ENCODE measurements at places on chromosomes 12 and 14. TPM values are rescaled to one million over a fixed set of nuclear protein-coding genes. Genes with fewer than 3 reads are reported as not detected.
A peak's percentile ranks its signal among the peaks of the same experiment; 100 is the strongest.

DNA sequence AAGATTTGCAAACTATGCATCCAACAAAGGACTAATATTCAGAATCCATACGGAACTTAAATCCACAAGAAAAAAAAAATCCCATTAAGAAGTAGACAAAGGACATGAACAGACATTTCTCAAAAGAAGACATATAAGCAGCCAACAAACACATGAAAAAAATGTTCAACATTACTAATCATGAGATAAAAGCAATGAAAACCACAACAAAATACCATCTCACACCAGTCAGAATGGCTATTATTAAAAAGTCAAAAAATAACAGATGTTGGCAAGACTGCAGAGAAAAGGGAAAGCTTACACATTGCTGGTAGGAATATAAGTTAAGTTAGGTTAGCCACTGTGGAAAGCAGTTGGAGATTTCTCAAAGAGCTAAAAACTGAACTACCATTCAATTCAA, 16.2 kb downstream of the CDK17 start:
- no peaks in the 10 kb centered on the region for H3K27me3 ChIP-seq
- no peak overlapping the region for H3K4me3 ChIP-seq
- DNase-seq, result no peak

The PROX2 gene
- not detected for polyA plus RNA-seq

DNA sequence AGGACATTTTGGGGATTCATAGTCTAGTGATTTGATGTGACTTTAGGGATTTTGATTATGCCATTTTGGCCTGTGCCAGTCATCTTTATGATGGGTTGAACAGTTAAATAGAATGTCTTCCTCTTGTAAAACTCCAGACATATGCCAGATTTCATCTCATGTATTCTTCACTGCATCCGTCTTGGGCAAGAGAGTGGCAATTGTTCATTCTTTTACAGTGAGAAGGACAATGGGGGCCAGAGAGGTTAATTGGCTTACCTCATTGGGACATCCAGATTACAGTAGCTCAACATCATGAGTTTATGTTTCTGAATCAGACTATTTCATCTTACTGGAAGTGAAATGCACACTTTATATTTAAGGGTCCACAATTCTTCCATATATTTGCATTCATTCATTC, 108.2 kb upstream of the SLC38A2 start:
- H3K4me1 ChIP-seq, result peaks cover 40% of the 10 kb centered on the region
- no peaks in the 10 kb centered on the region for H3K27me3 ChIP-seq
- H3K4me3 ChIP-seq, result no peak overlapping the region
- peaks cover 31% of the 10 kb centered on the region for H3K36me3 ChIP-seq

DNA sequence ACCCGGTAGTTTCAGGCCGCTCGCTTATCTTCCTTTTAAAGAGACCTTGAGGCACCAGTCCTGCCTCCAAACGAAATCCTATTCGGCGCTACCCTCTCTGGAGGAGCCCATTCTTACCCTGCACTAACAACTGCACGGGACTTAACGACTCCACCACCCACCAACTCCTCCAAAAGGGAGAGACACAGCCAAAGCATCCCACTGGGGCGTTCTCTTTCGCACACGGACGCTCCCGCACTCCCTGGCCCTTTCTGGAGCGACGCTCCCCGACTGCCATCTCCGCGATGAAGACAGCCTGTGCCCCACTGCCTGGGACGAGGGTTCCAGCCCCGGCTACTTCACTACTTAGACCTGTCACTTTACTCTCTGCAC, 650 bp downstream of the GALC start:
- DNase-seq, result no peak
- no peaks in the 10 kb centered on the region for H3K36me3 ChIP-seq
- H3K4me3 ChIP-seq, result peak overlapping the region; percentile 87
- no peaks in the 10 kb centered on the region for H3K27me3 ChIP-seq

GRCh38 chr12:69014047-69014446, 81.1 kb upstream of the CPM start:
- H3K4me1 ChIP-seq, result no peaks in the 10 kb centered on the region
- H3K36me3 ChIP-seq, result no peaks in the 10 kb centered on the region
- no peak for DNase-seq
- no peak overlapping the region for H3K4me3 ChIP-seq
- no peak overlapping the region for H3K27ac ChIP-seq
- no peaks in the 10 kb centered on the region for H3K27me3 ChIP-seq

The ANG gene
- not detected for polyA plus RNA-seq

- DNase-seq, result peak; percentile 18
- H3K27me3 ChIP-seq, result no peaks in the 10 kb centered on the region
- peak overlapping the region; percentile 96 for H3K27ac ChIP-seq
- peak overlapping the region; percentile 78 for H3K4me3 ChIP-seq
Observed at GRCh38 chr14:91372671-91373495, 44.7 kb downstream of the CCDC88C start.

DNA sequence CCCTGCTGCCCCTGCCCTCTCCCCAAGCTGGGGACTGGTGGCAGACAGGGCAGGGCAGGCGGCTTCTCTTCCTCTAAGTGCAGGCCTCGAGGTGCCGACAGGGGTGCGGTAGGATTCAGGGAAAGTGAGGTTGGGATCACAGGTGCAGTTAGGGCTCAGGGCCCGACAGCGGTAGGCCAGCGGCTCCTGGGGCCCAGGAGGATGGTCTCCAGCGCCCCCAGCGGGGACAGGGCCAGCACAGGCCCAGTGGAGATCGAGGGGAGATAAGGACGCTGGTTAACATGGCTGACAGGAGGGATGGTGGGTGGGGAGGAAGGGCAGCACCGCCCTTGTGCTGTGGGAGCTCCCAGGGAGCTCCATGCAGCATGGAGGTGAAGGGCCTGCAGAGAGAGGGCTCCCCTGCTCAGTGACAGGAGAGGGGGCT, 935 bp upstream of the CRIP1 start:
- H3K36me3 ChIP-seq, result no peaks in the 10 kb centered on the region
- peak; percentile 51 for DNase-seq
- H3K4me3 ChIP-seq, result peak overlapping the region; percentile 82
- peaks cover 62% of the 10 kb centered on the region for H3K4me1 ChIP-seq

DNA sequence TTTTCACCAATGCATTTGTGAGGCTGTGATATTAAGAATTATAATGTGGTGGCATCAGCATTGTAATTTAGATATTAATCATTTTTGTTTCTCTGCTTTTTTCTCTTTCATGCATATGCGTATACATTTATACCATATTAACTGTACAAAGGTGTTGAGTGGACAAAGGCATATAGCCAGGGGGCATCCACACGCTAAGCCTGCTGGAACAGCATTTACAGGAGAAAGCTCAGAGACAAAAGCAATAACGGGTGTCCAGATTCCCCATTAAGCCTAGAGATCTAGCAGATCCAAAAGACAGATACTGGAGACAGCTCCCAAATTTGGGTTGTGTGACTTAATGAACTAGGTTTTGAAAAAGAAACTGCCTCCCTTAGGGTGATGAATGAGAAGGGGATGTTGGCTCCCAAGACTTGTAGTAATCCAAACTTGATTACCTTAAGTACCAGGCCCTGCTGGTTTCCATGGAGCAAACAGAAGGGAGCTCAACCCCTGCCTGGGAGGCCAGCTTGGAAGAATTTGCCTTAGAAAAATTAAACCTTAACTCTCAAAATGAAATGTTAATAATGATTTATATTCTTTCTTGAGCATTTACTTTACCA, 181.9 kb downstream of the SLC6A15 start:
- H3K4me3 ChIP-seq, result no peak overlapping the region
- no peak for DNase-seq
- no peaks in the 10 kb centered on the region for H3K27me3 ChIP-seq

- H3K27me3 ChIP-seq, result peaks cover 14% of the 10 kb centered on the region
- DNase-seq, result no peak
- no peaks in the 10 kb centered on the region for H3K36me3 ChIP-seq
- H3K27ac ChIP-seq, result no peak overlapping the region
Observed at GRCh38 chr12:124683152-124684124, 116.0 kb upstream of the NCOR2 start.

DNA sequence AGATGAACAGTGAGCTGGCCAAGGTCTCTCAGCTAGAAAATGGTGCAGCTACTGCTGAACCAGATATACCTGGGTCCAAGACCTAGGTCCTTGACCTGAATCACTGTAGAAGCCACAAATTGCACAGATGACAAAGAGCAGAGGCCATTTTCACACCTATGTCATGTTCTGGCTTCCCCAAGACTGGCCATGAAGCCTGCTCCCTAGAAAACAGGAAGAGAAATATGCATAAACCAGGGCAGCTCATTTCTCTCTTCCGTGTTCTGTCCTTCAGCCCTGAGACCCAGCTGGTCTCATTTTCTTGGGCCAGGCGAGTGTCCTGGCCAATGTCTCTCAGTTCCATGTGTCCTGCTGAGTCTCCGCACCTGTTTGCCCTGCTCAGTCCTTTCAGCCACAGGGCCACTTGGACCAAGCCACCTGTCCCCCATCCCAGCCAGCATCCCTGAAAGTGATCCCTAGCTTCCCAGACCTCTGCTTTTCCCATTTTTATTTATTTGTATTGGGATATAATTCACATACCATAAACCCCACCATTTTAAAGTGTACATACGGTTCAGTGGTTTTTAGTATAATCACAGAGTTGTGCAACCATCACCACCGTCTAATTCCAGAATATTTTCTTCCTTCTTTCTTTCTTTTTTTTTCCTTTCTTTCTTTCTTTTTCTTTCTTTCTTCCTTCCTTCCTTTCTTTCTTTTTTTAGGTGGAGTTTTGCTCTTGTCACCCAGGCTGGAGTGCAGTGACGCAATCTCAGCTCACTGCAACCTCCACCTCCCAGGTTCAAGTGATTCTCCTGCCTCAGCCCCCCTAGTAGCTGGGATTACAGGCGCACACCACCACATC, 27.0 kb downstream of the P2RX7 start:
- no peaks in the 10 kb centered on the region for H3K36me3 ChIP-seq
- DNase-seq, result no peak
- H3K27me3 ChIP-seq, result no peaks in the 10 kb centered on the region
- peaks cover 12% of the 10 kb centered on the region for H3K4me1 ChIP-seq
- H3K27ac ChIP-seq, result peak overlapping the region; percentile 86

The CLEC4C gene
- polyA plus RNA-seq, result 13.4 TPM

DNA sequence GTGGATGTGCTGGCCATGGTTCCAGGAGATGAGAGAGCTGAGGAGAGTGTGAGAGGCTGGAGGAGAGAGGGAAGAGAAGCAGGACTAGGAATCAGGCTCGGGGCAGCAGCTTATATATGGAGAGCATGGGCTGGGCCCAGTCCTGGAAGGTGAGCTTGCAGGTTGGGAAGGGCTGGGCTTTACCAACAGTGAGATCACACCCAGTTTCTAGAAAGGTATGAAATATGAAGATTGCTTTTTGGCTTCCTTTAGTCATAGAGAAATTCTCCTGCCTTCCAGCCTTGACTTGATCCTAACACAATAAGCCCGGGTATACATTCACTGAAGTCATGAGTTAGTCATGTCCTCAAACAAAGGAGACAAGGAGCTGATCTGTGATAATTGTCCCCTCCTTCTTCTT, at the start of gene KRT6A:
Gene KRT6A (minus strand): TSS at position 86 of the 400 bp plus-strand sequence. CDS start 69 bp downstream, at position 17.
- peaks cover 39% of the 10 kb centered on the region for H3K27me3 ChIP-seq
- peaks cover 6% of the 10 kb centered on the region for H3K4me1 ChIP-seq
- no peak within 1 kb of the TSS for H3K27ac ChIP-seq
- H3K4me3 ChIP-seq, result no peak within 1 kb of the TSS
- H3K36me3 ChIP-seq, result no peaks in the 10 kb centered on the region
- no peak for DNase-seq
